ENCODE measurements at places on chromosomes 3 and 15.

DNA sequence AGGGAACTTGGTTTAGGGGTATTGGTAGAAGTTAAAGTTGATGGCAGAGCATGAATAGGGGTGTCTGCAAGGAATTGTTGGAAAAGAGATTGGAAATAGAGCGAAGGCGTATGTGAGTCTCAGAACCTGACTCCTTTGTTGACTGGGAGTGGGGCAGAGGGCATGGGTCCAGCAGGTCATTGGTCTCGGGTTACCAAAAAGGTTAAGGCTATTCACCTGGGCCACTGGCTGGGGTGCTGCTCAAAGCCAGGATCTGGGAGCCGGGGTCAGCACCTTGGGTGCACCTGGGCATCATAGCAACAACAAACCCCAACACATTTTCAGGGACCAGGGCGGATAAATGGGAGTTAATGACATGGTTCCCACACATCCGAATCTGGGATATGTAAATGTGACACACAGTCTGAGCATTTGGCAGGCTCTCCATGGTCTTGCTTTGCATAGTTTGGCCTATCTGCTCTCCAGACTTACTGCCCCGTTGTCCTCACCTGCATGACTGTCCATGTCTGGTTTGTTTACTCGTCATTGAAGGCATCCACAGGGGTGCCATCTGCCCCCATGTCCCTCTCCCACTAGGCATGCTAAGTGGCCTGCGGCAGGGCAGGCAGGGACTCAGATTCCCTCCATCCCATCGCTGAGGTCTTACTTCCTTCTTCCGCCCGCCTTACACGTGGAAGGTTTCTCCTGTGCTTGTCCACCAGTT, 10.1 kb downstream of the KLF13 start:
- no peak for DNase-seq

- DNase-seq: no peak
These were observed 234.2 kb downstream of the TBC1D5 start for GRCh38 chr3:17508180-17508752.

GRCh38 chr3:35950021-35950420, 310.7 kb downstream of the ARPP21 start:
- no peak for DNase-seq

DNA sequence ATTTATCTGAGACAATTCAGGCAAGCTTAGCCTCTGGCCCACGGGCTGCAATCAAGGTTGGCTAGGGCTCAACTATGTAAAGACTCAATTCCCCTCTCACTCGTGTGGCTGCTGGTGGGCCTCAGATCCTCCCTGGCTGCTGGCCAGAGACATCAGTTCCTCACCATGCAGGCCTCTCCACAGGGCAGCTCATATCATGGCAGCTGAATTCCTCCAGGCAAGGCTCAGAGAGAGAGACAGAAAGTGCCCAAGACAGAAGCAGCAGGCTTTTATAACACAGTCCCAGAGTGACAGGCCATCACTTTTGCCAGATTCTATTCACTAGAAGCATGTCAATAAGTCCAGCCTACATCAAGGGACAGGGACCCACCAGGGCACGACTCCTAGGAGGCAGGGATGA, 63.2 kb downstream of the XXYLT1 start:
- peak; percentile 28 for DNase-seq

DNA sequence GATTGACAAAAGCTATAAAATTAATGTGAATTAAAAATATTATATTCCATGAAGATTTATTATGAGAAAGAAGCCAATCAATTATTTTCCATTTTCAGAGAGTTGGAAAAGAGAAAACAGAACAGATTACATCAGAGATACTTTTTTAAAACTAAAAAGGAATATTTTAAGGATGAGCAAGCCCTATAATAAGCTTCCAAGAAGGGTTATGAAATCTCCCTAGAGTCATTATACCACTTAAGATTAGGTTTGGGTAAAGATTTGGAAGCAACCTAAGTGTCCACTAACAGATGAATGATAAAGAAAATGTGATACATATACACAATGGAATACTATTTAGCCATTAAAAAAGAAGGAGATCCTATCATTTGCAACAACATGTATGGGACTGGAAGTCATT, 51.6 kb upstream of the FSIP1 start:
- DNase-seq: no peak

- no peak for DNase-seq
These were observed 88.8 kb upstream of the PLXND1 start for GRCh38 chr3:129695230-129695629.

GRCh38 chr3:164533275-164533674, 545.0 kb downstream of the SI start:
- DNase-seq: no peak

DNA sequence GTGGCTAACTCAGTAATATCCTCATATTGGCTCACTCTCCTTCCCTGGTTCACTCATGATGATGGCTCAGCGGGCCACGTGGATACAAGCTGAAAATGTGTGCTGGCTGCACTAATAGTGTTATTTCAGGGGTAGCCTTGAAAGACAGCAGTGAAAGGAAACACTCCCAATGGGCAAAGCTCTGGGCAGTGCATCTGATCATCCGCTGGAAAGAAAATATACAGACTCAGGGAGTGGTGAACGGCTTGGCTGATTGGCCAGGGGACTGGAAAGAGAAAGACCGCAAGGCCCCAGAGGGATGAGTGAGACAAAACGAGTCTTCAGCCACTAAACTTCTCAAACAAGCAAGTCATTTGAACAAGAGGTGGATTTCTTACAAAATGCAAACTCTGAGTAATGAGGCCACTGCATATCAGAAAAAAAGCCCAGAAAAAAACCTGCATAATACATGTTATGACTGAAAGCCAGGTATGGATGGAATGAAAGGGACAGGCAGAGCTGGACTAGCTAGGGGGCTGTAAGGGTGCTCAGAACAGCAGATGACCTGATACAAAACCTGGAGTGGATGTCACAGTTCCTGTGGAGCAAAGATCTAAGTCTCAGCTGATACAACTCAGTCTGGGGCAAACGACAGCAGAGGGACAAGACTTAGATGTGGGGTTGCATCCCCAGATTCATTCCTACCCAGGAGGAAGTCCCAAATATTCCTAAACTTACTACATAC, 33.3 kb downstream of the CMTM6 start:
- DNase-seq: no peak

GRCh38 chr3:178112134-178112533, 424.1 kb upstream of the KCNMB2 start:
- DNase-seq: no peak

GRCh38 chr3:110932567-110932966, 139.0 kb upstream of the NECTIN3 start:
- no peak for DNase-seq

- DNase-seq: peak; percentile 39
These were observed 1.4 kb downstream of the LOXL1 start for GRCh38 chr15:73927476-73928240.

DNA sequence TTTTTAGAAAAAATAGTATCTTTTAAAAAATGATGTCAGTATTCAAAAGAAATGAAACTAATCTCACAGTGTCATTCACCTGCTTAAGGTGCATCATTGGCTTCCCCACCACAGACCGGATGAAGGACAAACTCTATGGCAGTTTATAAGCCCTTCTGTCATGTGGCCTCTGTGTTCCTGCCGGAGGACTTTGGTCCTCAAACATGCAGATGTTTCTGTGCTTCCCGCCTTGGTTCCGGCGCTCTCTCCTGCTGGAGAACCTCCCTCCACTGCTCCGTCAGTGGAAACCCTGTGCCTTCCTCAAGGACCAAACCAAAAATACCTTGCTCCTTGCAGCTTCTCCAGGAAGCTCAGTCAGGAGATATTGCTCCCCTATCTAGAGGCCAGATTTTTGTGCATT, 326.3 kb downstream of the UACA start:
- DNase-seq: no peak

DNA sequence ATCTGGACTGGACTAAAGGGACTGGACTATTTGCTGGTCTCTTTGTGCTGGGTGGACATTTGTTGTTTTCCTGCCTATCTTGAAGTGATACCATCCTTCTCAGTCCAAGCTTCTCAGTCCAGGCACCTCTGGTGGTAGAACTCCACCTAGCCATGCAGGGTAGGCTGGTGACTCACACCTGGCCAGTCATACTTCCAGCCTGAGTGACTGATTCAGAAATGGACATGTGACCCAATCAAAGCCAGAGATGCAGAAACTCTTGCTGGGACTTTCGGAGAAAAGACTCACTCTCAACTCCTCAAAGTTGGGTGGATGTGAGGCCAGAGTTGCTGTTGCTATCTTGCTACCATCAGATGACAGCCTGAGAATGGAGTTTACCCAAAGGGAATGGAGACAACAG, 5.6 kb upstream of the ASB14 start:
- peak; percentile 47 for DNase-seq

DNA sequence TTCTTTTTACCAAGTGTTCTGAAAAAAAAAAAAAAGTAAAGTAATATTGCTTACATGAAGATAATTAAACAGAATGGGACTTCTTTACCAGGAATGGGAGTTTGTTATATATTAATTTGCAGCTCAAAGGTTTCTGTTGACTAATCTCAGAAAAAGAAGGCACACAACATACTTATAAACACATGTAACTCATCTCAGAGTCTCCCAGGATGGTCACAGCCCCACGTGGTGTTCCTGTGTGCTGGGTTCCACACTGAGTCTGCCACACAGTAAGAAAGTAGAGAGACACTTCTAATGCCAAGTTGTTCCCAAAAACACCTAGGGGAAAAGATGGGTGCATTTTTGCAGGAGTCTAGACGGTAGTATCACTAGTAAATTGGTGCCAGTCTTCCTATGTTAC, 116.7 kb upstream of the ICE2 start:
- no peak for DNase-seq

GRCh38 chr15:48289628-48290027, 41.6 kb upstream of the DUT start:
- peak; percentile 15 for DNase-seq

DNA sequence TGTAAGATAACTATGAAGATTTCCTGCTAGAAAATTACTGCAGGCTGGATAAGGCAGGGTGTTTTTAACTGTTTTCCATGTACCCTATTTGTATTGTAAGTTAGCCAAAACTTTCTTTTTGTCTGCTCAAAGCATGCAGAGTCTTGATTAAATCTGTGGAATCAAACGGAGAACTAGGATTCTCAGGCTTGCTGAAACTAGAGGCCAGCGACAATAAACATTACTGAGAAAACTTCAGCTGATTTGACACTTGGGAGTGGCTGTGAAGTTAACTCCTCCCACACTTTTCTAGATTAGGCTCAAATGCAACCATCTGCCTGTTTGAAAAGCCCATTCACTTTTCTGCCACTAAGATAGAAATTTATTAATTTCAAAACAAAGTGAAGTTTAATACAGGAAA, 153.2 kb upstream of the FRMD4B start:
- no peak for DNase-seq

DNA sequence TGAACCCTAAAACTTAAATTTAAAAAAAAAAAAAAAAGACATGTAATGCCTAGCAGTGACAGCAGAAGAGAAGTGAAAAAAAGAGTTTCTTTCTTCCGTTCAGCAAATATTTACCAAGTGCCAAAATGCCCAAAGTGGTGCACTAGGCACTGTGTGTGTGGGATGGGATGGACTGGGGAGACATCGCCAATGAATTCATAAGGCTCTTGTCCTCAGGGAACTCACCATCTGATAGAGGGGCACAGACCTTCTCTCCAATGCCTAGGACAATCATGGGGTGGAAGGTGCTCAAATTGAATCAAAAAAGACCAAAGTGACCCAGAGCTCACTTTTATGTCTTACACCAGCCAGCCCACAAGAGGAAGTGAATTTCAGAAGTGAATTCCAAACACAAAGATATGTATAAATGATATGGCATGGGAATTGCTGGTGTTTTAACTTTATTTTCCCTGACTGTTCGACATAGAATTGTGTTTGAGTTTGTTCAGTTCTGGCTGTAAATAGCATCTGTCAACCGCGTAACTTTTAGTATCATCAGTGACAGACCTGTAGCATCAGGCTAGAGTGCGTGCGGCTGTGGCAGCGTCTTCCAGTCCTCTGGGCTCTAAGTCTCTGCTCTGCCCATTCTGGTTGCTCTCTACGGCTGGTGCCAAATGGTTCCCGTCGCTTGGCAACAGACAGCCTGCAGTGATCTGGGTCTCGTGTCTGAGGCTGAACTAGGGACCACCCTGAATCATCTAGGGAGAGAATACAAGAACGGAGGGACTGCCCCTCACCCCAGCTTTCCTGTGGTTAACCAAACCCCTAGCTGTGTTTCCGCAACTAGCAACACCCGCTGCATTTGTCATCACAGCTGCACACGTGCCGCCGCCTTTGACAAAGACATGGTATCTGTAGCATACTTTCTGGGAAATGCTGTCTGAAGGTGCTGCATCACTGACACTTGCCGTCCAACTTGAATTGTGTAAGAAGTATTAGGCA, 154.0 kb upstream of the THBS1 start:
- peak; percentile 100 for DNase-seq

DNA sequence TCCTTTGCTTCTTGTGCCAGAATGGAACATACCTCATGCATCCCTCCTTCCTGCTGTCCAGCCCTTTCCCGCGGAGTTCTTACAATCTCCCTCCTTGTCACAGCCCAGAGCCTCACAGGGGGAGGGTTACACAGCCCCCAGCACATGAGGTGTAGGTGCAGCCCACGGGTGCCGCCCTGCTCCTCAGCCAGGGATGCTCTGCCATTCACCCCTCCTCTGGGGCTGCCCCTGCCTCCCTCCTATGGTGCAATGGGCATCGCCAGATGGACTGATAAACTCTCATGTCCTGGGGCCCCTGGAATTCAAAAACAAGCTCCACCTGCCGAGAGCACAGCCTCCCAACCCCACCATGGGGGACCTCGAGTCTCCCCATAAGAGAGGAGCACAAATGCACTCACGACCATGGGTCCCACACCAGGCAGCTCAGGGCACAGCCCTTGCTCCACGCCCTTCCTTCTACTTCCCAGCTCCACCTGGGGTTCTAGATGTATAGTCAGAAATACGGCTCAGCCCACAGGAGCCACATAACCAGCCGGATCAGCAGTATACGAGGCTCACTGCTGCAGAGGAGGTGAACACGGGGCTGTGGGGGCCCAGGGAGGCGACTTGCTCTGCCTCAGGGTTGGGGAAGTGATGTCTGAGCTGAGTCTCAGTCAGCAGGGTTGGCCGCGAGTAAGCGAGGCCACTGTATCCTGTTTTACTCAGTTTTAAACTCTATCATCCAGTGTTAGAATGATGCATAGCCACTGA, 269.7 kb upstream of the LYSMD4 start:
- DNase-seq: no peak

DNA sequence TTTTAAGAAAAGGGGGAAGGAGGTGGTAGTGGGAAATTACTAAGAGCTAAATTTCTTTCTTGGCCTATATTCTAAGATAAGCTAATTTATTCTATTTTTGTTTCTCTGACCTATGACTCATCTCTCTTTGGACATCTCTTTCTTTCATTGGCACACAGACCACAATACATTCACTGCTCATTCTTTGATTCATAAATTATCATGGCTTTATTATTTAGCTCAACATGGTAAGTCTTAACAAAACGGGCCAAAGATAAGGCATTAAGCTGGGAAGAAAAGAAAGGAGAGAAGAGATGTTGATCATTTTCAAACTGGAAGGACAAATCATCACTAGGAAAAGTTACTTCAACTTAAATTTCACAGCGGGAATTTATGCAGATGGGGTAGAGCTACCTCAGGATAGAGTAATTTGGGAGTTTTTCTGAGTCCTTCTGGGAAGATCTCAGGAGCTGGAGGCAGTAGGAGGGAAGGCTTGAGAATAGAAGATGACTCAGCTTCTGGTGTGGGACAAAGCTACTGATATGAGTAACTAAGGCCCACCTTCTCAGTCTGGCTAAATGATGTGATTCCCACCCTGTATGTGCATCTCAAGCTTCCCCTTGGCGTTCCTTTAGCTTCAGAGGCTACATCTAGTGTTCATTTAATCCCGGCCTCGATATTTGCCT, 7.5 kb upstream of the ALCAM start:
- peak; percentile 79 for DNase-seq

Data from RPMI7951 (cell line).